NCI-H446 (cell line): ENCODE measurements at places on chromosomes 4 and X.

- no peak for DNase-seq
These were observed 573.8 kb upstream of the NDST4 start for GRCh38 chr4:115687052-115687755.

DNA sequence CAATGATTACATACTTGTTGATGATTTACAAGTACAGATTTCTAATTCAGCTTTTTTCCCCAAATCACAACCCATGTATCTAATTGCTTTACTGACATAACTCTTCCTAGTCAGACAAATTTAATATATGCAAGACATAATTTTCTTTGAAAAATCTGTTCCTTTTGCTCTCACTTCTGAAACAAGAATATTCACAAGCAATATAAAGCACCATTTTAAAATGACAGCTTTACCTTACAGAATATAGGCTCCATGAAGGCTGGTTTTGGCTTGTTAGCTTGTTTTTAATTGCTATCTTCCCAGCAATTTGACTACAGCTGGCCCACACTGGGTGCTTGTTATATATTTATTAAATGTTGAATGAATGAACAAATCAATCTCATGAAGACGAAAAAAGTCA lies 24.5 kb downstream of the GPM6A start:
- no peak for DNase-seq

DNA sequence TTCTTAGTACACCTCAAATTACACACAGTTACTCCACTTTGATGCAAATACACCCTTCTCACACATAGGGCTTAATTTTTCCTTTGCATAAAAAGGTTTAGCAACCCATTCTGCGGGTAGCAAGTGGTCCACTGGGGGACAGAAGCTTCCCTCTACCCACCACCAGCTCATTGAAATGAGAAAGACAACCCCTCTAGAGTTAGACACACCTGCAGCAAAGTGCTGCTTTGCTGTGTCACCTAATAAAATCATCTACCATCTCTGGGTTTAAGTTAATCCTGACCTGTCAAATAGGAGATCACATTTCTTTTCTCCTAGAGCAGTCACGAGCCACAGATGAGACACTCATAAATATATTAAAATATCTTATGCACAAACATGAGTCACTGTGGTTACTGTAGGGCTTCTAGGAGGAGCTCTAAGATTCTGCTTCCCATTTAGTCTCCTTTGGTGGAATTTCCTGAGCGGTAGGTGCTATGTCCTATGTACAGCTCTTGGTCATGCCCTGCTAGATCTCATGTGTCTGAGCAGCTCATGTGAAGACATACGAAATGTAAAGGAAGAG lies 11.9 kb downstream of the BMX start:
- no peak for DNase-seq

DNA sequence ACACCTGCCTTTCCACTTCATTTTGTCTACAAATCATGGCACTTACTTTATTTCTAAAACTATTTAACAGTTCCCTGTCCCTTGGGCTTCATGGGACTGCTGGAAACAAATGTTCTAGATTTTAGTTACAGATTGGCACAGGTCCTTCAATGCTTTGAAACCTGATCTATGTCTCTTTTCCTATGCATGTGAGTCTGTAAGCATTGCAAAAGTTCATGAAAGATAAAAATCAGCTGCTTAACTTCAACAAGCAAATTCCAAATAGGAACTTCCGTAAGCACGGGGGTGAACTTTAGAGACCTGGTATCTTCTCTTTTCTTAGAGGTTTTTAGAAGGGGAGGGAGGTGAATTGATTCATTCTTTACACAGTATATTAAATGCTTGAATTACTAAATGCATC lies 9.5 kb downstream of the LGI2 start:
- no peak for DNase-seq

DNA sequence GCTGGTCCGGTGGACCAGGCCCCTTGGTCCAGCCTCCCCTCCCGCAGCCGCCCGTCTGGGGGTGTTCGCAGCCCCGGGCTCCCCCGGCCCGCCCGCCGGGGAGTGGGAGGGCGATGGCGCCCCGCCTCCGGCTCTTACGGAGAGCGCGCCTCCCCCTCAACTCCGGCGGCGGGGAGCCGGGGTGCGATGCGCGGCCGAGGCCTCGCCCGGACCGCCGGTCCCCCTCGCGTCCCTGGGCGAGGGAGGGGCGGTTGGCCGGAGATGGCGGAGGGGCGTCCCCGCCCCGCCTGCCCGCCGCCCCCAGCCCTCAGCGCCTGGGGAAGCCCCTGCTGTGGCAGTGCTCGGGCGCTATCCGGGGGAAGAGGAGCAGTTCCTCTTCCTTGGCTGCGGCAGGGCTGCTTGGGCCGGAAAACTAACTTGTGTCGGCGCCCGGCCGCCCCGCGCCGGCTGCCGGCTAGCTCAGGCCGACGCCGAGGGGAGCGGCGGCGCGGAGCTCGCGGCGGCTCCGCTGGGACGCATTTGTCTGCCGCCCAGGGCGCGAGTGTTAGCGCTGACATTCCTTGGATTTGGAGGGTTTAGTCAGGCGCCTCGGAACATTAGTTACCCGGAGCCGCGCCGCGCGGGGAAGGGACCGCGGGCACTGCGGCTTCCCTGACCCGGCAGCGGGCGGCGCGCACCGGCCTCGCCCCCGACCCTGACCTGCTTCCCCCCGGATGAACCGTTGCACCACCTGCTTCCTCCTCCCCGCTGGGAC lies 994 bp downstream of the GALNT7 start:
- DNase-seq = peak; percentile 46

DNA sequence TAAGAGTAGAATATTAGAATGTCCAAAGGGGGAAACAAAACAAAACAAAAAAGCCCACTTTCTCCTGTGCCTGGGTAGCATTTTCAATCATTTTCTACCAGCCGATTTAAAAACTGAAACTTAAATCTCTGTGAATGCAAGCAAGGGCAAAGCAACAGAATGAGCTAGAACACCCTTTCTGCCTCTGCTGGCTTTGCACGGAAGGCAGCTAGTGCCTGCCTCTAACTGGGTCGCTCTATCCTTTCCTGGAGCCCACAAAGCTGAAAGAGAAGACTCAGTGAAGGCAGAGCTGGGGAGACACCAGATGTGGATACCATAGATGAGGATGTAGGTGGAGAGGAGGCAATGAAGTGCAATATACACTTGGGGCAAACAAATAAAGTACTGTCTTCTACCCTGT lies 248.9 kb upstream of the TTC29 start:
- no peak for DNase-seq
